ENCODE measurements at places on chromosomes 1 and 21.
A peak's percentile ranks its signal among the peaks of the same experiment; 100 is the strongest.

DNA sequence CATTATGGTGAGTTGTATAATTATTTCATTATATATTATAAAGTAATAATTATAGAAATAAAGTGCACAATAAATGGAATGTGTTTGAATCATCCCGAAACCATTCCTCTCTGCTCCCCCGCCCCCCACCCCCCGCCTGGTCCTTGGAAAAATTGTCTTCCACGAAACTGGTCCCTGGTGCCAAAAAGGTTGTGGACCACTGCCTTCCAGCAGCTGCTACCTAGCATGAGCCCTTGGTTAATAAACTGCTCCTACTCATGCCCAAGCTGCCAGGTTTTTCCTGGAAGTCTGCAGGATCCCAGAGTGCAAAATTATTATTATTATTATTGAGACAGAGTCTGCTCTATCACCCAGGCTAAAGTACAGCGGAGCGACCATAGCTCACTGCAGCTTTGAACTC lies 6.8 kb upstream of the IFNGR2 start:
- DNase-seq: no peak

DNA sequence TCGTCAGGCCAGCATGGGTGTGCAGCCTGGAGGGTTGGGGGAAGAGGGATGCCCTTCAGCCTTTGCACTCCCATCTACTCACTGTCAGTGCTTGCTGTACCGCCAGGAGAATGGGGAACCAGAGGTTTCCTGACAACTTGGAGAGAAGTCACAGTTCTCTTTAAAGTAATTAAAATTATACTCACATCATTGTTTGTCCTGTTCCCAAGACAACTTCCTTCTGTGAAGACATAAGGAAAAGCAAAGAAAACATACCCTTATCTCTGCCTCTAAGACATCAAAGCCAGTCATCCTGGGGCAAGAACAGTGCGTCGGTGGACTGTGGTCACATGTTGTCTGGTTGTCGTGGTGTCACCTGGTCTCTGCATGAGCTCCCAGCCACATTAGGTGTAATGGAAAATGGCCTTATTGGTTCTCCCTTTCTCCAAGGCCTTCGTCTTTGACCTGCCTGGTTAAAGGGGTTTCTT lies 17.6 kb downstream of the TRAF5 start:
- no peak for DNase-seq

GRCh38 chr1:166112425-166112824 lies 54.4 kb downstream of the FAM78B start:
- DNase-seq: no peak

DNA sequence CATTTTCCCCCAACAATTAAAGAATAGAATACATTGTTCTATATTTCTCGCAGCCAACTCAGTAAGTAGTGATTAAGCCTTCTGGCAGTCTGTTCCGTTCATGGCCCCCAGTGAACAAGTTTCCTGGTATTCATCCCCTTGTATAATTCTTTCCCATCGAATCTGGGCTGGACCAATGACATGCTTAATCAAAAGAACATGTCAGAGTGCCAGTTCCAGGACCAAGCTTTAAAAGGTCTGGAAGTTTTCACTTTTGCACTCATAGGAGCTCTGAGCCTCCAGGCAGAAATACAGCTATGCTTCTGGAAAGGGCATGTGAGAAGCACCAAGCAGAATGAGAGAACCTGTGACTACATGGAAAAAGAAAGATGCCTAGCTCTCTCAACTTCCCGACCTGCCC lies 22.5 kb upstream of the DPYD start:
- DNase-seq: no peak

GRCh38 chr1:247211339-247211738 lies 39.5 kb upstream of the ZNF124 start:
- DNase-seq: no peak

GRCh38 chr1:158933621-158934020 lies 2.3 kb downstream of the PYHIN1 start:
- no peak for DNase-seq

DNA sequence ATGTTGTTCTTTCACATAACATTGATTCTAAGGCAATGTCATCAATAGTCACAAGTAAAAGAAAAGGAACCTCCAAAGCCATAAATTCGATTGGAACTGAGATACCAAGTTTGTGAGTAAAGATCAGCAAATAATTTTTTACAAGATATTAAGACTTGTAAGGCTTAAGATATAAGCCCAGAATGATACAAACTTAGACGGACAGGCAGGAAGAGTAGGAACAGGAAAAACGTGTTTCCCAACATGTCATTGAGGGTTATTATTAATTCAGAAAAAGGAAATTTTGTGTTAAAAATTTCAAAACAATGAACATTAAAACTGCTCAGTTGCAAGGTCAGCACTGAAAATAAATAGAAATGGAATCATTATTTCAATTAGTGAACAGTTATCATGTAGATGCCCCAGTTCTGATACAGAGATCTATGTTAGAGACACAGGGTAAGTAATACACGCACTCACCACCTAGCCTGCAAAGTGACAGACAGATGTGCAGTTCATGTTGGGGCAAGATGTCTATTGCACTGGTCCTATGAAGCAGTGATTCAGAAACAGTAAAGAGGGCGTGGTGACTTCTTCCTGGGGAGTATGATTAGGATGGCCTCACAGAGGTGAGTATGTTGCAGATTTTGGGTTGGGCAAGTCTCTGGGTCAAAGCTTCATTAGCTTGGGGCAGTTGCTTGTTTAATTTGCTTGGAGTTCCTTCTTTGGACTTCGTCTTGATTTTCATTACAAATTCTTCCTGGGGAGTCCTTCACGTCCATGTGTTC lies 284.4 kb downstream of the SETD4 start:
- no peak for DNase-seq

DNA sequence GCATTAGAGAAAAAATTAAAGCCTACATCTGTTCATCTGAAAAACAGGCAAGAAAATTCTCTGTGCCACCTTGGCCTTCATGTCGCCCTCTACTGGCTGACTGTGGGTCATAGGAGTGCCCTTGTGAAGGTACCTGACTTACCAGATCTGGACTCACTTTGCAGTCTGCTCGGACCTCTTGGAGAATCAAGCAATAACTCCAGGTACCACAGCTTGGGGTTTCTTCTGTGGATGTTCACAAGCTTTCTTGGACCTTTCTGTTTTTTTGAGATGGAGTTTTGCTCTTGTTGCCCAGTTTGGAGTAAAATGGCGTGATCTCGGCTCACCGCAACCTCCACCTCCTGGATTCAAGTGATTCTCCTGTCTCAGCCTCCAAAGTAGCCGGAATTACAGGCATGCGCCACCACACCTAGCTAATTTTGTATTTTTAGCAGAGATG lies 2.4 kb upstream of the PRAMEF18 start:
- DNase-seq: no peak

- no peak for DNase-seq
Observed at GRCh38 chr1:85650645-85651044, 57.6 kb downstream of the ZNHIT6 start.

DNA sequence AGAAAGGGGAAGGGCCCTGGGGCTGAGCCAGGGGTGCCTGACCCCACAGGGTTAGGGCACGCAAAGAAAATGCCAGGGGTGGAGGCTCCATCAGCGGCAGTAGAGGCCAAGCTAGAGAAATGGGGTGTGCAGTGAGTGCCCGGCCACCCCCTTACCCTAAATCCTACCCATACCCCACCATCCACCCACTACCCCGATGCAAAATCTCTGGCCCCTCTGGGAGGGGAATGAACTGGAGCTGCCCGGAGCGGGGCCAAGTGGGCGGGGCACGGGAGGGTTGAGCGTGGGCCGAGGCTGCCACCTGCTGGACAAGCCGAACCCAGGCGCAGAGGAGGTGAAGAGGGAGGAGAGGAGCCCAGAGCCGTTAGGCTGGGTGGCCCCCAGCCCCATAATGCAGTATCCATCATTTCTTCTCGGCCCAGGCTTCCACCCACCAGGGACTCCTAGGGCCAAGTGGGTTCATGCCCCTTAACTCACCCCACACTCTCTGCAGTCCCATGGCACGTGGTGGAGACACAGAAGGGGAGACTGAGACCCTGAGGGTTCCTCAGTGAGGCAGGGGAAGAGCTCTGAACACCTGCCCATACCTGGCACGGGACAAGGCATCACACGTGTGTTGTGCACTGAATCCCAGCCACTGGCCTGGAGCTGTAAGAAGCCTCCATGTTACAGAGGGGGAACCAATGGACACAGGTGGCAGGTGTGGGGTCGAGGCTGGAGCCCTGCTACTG lies 1.4 kb upstream of the C1QC start:
- peak; percentile 34 for DNase-seq

DNA sequence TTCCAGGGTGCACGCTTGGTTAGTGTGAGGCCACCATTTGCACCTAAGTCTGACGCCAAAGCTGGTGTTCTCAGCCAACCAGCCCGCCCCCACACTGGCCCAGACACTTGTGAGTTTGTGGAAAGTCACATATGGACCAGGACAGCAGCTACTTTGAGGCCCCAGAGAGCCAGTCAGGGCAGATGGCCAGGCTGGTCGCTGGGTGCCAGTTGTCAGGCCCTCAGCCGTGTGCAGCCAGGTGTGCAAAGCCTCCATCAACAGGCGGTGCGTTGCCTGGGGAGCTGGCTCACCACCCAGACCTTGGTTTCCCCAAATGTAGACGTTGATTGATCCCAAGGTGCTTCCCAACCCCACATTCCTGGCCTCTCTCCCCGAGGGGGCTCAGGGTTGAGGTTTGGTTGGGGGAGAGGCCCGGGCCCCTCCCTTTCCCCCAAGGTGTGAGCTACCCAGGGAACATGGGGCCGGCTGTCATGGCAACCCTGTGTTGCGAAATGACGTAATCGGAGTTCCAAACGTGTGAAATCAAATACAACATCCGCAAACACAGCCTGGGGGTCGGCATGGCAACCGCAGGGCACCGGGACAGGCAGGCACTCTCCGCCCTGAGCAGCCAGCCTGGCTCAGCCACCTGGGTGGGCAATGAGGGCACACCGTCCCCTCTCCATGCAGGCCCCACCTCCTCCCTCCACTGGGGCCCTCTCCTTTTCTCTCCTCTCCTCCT lies 42.2 kb upstream of the WNT4 start:
- no peak for DNase-seq

- no peak for DNase-seq
Observed at GRCh38 chr1:245373131-245373530, 218.3 kb downstream of the KIF26B start.

DNA sequence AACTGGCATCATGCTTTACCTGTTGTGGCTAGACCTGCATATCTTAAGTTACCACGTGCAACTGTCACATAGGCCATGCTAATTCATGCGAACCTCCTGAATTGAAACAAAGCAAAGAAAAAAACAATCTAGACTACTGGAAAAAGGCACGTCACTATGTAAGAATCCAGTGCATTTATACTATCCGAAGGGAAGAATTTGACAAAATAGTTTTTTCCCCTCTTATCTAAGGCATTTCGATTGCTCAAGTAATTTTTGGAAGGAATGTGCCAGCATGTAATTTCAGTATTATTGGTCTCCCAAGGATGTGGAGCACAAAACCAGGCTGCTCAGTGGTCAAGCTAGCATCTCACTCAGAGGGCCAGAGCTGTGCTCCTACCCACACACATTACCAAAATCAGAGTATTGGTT lies 31.5 kb upstream of the C1orf198 start:
- no peak for DNase-seq

DNA sequence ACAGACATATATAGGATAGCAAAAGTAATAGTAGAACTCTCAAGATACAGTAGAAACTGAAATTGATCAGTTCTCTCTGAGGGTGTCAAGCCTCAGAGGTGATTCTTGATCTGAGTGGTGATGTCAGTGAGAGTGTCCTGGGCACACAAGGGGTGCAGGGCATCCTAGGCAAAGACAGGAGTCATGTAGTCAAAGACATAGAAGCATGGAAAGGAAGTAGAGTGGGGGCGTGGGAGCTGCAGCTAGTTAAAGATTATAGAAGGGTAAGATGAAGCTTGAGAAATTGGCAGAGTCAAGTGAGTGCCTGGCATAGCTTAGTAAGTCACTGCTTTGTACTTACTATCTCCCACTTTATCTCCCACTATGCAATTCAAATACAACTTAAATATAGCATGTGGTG lies 22.8 kb downstream of the CDC7 start:
- no peak for DNase-seq

DNA sequence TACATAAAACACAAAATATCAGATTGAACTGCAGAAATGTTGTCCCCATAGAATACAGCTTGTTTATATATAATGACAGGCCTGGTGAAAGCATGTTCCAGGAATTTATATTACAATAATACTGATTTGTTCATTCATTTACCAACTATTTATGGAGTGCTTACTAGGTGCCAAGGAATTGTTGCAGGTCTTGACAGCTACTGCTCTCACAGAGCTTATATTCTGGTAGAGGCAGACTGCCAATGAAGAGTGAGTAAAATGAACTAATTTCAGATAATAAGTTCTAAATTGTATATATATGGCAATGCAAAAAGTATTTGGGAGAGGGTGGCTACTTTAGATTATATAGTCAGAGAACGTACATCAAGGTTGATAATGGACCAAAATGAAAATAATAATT lies 152.0 kb downstream of the COQ8A start:
- no peak for DNase-seq

DNA sequence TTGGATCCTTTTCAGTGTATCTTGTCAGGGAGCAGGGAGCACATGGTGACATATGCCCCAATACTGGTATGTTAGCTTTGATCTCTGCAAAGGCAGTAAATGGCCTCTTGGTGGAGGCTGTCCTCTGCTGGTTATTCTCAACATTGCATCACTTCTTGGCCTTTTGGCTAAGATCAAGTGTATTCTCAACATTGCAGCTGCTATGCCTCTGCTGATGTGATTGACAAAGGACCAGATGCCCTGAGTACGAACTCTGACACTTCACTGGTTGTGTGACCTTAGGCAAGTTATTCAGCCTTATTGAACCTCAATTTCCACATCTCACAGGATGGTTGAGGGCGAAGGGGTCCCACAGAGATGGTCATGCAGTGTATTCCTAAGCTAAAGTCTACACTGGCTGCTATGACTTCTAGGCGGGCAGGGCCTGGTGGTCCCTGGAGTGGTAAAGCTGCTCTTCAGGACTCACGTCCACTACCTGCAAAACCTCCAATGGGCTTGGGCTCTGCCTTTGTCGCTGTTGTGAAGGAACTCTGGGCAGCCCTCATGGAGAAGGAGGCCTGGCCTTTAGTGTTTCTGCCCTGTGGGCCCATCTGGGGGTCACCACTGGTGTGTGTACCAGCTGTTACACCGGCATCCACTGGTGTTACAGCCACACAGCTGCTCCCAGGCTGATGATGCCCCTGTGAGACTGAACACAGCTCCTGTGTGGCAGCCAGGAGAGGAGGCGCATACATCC lies 64.8 kb downstream of the DNTTIP2 start:
- no peak for DNase-seq

DNA sequence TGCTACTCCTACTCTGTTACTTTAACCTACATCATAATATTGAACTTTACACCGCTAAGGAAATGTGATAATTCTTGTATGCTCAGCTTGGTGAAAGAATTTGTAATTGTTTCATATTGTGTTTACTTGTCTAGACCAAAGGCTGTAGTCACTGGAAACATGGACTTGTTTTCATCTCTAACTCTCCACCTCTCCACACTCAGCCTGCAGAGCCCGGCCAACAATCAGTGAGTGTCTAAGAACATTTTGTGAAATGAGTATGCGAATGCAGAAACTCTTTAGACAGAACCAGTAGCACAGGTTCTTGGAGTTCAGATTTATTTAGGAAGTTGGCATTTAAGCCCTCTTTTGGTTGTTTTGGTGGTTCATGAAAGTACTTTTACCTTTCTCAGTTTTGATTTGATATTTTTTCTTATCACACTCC lies 3.2 kb upstream of the RWDD3 start:
- DNase-seq: no peak

All from amygdala (tissue), 56 donors.